ENCODE measurements at places on chromosomes 16 and 17. TPM values are rescaled to one million over a fixed set of nuclear protein-coding genes. Genes with fewer than 3 reads are reported as not detected.

The DGKE gene
- total RNA-seq: 5.6 TPM

The CHST4 gene
- total RNA-seq: not detected

The SLC5A10 gene
- not detected for total RNA-seq

The TNFSF13 gene
- total RNA-seq: 0.38 TPM

Data from regular cardiac myocyte (primary cell).